ENCODE measurements at places on chromosomes 7 and 10.

- no peak for DNase-seq
Observed at GRCh38 chr7:44134943-44135628, 6.0 kb downstream of the MYL7 start.

DNA sequence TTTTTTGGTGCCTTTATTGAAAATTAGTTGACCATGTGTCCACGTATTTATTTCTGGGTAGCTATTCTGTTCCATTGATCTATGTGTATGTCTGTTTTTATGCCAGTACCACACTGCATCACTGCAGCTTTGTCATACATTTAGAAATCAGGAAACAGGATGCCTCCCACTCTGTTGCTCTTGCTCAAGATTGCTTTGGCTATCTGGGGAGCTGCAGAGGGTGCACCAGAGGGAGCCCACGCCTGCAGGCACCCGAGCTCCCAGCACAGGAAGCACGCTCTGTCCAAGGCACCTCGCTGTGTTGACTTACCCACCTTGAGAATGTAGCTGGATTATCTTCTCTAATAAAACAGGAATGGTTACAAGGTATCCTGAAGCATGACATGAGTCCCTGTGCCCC, 301.7 kb downstream of the TCERG1L start:
- DNase-seq = no peak

GRCh38 chr10:59817773-59818172, 64.5 kb upstream of the MRLN start:
- DNase-seq = no peak

- peak; percentile 4 for DNase-seq
Observed at GRCh38 chr7:85471740-85472139, 284.9 kb upstream of the SEMA3D start.

DNA sequence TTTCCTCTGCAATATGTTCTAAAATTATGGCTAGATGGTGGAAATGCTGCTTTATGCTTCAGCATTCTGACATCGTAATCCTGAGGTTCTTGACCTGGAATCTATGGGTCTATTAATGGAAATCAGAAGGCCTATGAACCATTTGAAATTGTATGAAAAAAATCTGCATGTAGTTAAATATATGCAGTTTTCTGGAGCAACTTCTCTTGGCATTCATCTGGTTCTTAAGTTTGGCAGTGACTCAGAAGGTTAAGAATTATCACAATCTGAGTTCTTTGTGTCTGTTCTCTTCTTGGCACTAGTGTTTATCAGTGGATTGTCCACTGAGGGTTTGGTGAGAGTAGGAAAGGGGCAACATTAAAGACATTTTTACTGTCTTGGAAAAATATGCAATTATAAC, 71.1 kb upstream of the FZD1 start:
- DNase-seq = no peak

DNA sequence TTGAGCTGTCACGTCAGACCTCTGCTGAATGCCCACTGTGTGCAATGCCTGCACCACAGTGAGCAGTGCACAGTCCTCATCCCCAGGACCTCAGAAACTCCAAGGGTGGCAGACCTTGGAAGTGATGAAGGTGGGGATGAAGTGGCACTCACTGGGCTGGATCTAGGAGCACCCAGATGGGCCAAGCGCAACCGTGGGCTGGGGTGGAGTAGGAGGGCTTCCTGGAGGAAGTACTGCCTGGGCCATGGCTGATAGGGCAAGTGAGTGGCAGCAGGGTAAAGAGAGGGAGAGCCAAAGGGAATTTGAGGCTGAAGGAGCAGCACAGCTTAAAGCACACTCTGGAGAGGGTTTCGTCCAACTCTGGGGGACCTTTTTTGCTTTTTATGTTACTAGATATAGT, 52.3 kb downstream of the RBM20 start:
- DNase-seq = no peak

DNA sequence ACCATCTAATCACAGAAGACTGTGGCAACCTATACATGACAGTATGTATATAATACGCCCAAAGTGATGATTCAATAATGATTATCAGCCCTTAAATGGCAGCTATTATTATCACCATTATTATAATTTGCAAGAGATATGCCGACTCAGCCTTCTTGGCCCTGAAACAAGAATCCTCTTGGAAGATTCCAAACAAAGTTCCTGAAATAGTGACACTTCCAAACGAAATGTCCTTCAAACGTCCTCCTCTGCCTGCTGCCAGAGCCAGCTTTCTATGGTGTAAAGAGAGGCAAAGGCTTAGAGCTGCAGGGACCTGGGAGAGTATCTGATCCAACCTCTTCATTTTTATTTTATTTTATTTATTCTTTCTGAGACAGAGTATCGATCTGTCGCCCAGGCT, 36.0 kb downstream of the NRAP start:
- no peak for DNase-seq

Measured in activated CD8-positive, alpha-beta T cell treated with anti-CD3 and anti-CD28 coated beads for 36 hours (primary cell).